Fibroblast of upper back skin (primary cell): ENCODE measurements at places on chromosomes 2 and 18.

GRCh38 chr2:144522897-144523595 lies 3.1 kb upstream of the ZEB2 start:
- no peak for DNase-seq

DNA sequence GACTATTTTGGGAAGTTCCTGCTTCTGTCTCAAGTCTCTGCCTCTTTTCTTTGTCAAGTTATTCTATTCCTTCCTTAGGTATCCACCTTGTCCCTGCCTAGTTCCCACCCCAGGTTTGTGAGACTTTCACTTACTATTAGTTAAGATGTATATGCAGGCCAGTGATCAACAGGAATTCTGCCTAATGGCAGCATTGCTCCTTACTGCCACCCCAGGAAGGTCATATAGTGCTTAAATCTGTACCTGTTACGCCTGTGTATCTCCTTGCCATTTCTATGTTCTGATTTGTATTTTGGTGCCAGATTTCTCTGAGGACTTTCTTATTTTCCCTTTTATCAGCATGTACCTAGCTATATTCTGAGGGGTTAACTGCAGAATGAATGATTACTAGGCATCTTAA lies 746.0 kb upstream of the TMEFF2 start:
- no peak for DNase-seq

- DNase-seq: no peak
These were observed 26.2 kb upstream of the MGAT5 start for GRCh38 chr2:134227666-134228065.

DNA sequence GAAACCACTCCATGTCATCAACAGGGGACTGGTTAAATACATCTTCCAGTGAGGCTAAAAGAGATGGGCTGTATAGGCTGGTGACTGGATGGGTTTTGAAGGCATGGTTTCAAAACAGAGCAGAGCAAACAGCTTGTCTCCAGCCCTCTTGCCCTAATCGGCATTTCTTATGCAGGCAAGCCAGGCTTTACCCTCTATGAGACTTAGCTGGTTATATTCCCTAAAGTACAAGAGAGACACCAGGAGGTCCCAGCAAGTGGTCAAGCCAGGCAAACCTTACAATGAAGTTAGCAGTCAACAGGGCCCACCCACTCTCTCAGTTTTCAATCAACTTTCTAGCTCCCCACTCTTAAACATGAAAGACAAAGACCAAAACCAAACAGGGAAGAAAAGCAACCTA lies 19.0 kb downstream of the OSBPL1A start:
- DNase-seq: no peak

- no peak for DNase-seq
These were observed 466.1 kb upstream of the MC4R start for GRCh38 chr18:60838677-60839076.

GRCh38 chr2:95231723-95232122 lies 24.4 kb downstream of the ZNF892 start:
- peak; percentile 59 for DNase-seq
